ENCODE measurements at places on chromosomes 2 and 18.

DNA sequence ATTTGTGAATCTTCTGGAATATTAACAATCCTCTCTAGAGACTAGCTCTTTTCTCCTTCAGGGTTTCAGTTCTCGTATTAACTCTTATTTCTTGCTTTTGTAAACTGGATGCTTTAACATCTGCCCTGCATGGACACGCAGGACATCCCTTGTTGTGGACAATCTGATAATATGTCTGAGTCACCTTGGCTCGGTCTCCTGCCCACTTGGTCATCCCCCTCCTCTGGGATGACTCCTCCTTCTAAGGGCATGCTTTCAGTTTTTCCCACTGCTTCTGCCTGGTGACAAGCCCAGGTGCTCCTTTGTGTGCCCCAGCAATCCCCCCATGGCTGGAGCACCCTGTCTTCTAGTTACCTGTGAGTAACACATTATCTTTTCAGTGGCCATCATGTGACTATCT, 460.5 kb downstream of the DSC3 start:
- no peak for DNase-seq

DNA sequence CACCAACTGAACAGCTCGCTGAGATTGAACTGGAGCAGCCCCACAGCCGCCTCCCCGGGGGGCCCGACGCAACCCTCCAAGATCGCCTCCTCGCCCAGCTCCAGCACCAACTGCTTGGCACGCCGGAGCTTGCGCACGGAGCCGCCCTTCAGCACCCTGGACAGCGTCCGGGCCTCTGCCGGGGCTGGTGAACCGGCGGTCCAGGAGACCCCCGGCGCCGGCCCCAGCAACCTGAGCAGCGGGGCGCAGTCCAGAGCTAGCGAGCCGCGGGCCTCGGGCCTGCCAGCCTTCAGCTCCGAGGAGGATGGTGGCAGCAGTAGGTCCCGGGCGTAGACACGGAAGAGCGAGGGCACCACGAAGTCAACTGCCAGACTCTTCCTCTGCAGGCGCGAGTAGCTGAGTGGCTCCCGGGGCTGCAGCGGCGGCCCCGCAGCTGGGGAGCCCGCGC, 1.2 kb downstream of the ALK start:
- DNase-seq = no peak

DNA sequence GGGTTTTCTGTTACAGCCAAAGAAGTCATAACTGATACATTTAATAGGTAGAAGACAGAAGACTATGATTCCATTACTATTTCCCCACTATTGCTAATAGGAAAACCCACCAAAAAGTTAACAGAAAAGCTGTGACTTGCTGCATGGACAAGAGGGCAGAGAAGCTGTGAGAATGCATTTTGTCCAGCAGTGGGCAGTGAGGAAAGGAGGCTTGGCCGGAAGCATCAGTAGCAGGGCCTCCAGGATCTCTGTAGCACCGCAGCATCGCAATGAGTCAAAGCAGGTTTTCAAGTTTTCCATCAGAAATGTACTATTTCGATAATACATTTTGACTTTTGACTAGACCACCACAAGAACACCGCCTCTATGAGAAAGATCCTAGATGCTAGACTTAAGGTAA, 24.9 kb downstream of the MYO5B start:
- no peak for DNase-seq

DNA sequence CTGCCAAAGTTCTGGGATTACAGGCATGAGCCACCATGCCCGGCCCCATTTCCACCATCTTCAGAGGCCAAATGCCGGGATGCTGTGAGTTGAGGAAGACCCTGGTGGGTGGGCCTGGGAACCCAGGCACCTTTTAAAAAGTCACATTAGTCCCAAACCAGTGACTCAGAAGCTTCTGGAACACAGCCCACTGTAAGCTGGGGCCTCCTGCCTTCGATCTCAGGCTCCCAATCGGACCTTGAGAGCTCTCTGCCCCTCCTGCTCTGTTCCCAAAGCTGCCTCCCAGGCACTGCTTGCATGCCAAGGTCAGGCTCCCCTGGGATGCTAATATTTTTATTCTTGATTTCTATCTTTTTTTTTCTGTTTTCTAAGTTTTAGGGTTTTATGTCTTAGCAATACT, 4.2 kb downstream of the ADCY3 start:
- DNase-seq = no peak

GRCh38 chr2:226611944-226612318, 187.7 kb downstream of the IRS1 start:
- DNase-seq = no peak

- no peak for DNase-seq
Measured at GRCh38 chr2:62947403-62947802, 103.2 kb upstream of the OTX1 start.

GRCh38 chr2:134621939-134622705, 96.7 kb downstream of the TMEM163 start:
- no peak for DNase-seq

DNA sequence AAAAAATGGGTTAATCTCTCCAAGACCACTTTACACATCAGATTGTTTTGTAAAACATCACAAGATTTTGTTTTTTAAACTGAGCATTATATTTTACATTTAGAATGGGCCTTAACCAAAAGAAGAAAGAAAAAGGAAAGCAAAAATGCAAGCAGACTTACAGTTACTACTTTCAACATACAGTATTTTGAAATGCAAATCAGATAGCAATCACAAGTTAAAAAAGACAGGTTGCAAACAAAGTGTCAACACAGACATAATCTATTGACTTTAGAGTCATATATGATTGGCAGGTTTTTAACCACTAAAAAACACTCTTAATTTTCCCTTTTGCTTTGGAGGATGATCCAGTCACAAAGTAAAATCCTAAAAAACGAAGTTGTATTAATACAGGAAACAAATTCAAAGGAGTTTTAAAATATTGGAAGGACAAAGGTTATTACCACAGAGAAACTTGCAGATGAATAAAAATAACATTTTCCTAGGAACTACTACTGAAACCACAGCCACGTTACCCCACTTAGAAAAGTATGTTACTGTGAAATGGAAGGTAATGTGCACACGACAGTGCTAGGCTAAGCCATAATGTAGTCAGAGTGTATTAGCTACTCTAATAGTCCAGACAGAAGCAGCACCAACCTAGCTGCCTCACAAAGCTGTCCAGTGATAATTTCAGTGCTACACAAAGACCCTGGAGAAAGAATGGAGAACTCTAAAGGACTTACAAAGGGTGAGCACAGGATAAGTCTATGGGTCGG, 22.9 kb downstream of the DARS1 start:
- no peak for DNase-seq

- no peak for DNase-seq
Measured at GRCh38 chr2:237694415-237695194, 67.2 kb downstream of the LRRFIP1 start.

- DNase-seq = no peak
Measured at GRCh38 chr2:114089636-114090319, 199.9 kb downstream of the ACTR3 start.

- no peak for DNase-seq
Measured at GRCh38 chr2:3940661-3941060, 237.3 kb downstream of the DCDC2C start.

GRCh38 chr18:77081390-77081778, 51.2 kb downstream of the MBP start:
- DNase-seq = no peak

- no peak for DNase-seq
Measured at GRCh38 chr2:195320413-195320973, 336.5 kb upstream of the SLC39A10 start.

DNA sequence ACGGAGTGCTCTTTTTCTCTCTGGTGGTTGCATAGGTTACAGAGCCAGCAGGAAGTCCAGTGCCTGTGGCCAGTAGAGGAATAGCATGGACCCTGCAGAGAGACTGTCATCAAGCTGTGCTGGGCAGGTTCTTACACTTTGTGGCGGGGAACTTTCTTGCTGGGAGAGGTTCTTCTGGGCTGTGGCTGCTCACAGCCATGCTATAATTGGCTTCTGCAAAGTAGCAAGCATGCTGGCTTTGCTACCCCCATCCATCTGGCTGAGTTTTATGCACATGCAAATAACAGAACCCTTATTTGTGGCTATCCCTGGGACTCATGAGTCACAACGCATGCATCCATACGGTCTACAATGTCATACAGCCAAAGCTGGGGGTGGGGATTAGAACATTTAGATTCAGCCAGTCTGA, 68.9 kb downstream of the PLCL1 start:
- DNase-seq = no peak

GRCh38 chr2:69817729-69818501, 11.5 kb upstream of the GMCL1 start:
- no peak for DNase-seq

DNA sequence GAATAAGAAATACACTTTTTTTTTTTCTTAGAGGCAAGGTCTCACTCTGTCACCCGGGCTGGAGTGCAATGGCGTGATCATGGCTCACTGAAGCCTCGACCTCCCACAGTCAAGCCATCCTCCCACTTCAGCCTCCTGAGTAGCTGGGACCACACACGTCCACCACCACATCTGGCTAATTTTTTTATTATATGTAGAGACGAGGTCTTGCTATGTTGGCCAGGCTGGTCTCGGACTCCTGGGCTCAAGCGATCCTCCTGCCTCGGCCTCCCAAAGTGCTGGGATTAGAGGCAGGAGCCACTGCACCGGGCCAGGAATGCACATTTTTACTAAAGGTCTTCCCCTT, 2.4 kb downstream of the TGOLN2 start:
- DNase-seq = no peak

GRCh38 chr2:151334082-151334815, 23.1 kb upstream of the TNFAIP6 start:
- DNase-seq = no peak

DNA sequence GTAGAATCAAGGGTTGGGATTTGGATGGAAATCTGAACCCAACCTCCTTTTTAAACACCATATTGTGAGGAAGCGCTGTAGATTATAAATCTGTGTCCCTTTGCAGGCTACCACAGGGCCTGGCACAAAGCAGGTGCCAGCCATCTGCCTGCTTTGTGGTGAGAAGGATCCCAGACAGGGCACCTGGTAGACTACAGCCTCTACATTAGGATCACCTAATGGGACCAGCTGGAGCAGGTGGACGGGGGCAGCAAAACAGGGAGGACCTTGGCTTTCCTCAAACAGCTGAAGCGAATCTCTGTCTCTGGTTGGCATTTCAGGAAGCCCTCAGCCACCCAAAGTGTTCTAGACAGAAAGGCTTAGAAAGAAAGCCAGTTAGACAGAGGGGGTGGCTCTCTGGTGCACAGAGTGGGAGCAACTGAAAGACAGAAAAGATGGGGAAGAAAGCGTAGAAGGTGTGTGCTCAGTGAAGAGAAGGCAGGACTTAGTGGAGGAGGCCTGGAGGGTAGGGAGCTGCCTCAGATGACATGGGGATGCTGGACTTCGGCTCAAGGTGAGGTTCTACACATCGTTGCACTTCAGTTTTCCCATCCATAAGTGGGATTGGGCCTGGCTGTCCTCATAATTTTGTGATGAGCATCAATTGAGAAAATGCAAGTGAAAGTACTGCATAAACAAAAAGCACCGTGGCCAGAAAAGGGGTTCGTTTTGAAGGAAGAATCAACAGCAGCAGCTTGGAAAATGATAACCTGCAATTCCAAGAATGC, 350.8 kb downstream of the CYRIA start:
- no peak for DNase-seq

GRCh38 chr2:217279556-217279955, 419.7 kb upstream of the TNP1 start:
- no peak for DNase-seq

GRCh38 chr2:217033186-217033585, 173.3 kb upstream of the TNP1 start:
- DNase-seq = no peak

DNA sequence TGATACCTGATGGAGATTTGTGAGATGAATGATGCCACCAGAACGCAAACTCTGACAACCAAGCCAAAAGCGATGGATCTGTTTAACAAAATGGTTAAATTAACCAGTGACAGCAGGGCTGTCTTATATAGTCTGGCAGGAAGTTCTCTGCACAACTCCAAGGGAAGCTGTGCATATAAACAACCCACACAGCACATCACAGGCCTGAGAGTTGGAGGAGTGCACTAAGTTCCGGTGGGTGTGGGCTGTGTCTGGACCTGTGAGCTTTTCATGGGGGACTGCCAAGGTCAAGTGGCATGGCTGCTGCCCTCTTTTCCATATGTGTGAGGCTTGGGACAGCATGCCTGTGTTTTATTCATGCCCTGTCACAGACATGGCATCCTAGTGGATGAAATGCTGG, 414.6 kb upstream of the TRIB2 start:
- DNase-seq = no peak

GRCh38 chr2:26453421-26454329, 24.2 kb downstream of the OTOF start:
- DNase-seq = no peak

DNA sequence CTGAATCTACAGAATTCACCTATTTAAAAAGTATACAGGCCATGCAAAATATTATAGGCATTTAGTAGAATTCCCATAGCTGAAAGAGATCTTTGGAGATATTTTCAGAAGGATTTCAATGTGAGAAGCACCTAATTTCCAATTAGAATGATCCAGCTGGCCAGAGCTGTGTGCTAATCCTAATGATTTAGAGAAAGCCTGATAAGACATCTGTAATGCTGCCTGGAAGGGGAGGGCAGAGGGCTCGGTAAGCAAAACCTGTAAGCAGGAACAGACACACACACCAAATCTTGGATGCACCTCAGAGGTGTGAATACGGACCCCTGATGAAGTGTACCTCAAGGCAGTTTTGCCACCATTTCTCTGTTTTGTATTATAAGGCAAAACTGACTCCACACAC, 14.0 kb downstream of the SERTAD2 start:
- no peak for DNase-seq

- DNase-seq = no peak
Measured at GRCh38 chr18:61336766-61337165, 3.5 kb downstream of the CDH20 start.

DNA sequence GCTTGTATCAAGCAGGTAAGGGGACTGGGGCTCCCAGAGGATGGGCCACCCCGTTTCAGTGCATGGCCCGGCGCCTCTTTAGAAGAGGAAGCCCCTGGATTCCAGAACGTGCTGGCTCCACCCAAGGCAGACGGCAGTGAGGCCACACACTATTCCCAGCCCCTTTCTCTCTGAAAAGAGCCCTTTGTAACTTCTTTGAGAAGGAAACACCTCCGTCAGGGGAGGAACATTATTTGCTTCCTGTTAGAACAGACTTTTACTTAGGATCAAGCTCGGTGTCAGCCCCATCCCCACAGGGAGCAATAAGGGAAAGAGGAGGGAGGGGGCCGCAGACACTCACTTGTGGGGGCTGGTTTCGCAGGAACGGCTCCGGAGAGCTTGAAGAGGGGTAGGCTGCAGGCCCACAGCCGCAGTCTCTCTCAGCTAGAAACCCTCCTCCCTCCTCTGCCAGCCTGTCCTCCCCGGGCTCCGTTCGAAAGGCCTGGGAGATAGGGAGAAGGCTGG, 49.6 kb upstream of the RMDN2 start:
- no peak for DNase-seq

GRCh38 chr2:143584936-143585335, 455.7 kb downstream of the ARHGAP15 start:
- no peak for DNase-seq

DNA sequence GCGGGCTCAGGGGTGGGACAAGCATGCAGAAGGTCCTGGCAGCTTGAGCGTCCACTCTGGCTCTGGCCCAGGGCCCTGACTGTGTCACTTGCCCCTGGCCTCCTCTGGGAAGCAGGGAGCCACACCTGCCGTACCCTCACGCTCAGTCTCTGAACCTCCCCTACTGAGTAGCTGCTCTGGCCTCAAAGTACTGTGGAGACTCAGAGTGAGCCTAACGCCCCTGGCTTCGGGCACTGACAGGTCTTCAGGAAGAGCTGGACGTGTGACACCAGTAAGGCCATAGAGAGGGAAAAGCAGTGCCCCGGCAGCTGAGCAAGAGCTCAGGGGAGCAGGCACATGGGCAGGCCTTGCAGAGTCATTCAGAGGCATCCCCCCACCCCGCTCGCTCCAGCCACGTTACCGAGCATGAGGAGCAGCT, 73.3 kb downstream of the SFXN5 start:
- no peak for DNase-seq

- no peak for DNase-seq
Measured at GRCh38 chr2:1685957-1686783, 58.1 kb downstream of the PXDN start.
